Posterior cingulate gyrus (tissue), 11 donors: ENCODE measurements at places on chromosomes 1 and 21.

- DNase-seq: no peak
These were observed 16.8 kb upstream of the MARK1 start for GRCh38 chr1:220511179-220511578.

GRCh38 chr1:97245682-97246081 lies 524.1 kb downstream of the PTBP2 start:
- DNase-seq: peak; percentile 52

DNA sequence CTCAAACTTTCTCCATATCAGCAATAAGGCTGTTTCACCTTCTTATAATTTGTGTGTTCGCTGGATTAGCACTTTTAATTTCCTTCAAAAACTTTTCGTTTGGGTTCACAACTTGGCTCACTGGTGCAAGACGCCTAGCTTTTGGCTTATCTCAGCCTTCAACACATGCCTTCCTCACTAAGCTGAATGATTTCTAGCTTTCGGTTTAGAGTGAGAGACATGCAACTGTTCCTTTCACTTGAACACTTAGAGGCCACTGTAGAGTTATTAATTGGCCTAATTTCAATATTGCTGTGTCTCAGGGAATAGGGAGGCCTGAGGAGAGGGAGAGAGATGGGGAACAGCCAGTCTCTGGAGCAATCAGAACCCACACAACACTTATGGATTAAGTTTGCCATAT lies 41.2 kb upstream of the IFNLR1 start:
- no peak for DNase-seq

DNA sequence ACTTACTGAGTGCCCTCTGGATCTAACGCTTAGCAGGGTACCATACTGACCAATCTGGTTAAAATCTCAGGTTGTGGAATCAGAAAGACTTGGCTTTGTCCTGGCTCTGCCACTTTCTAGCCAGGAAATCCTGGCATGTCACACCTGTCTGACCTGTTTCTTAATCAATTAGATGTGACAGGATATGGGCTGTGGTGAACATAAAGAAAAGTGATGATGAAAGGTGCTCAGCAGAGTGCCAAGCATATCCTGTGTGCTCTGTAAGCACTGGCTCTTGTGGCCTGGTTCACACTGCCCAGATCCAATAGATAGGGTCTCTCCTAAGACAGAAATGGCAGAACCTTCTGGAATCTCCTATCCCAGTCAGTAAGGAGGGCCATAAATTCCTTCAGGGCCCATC lies 53.9 kb downstream of the PHC2 start:
- DNase-seq: no peak

DNA sequence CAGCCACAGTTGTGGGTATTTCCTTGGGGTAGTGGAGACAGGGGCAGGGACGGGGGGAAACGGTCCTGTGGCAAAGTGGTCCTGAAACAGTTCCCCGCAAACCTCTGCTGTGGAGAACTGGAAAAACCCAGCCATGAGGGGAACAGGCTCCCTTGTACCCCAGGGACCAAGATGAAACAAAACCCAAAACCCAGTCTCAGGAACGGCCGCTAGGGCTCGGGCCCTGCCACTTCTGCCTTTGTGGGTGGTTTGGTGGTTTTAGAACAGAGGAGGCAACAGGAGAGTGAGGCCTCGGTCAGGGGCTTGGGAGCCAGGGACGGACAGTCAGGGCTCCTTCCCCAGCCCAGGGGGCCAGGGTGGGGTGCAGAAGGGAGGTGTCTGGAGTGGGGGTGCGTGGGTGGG lies 24.8 kb upstream of the EDN2 start:
- no peak for DNase-seq

GRCh38 chr1:67955591-67955990 lies 94.8 kb downstream of the DIRAS3 start:
- DNase-seq: no peak

- DNase-seq: peak; percentile 42
These were observed 28.6 kb upstream of the IFNGR2 start for GRCh38 chr21:33374450-33375096.

GRCh38 chr1:99635664-99636063 lies 10.2 kb upstream of the PALMD start:
- no peak for DNase-seq

DNA sequence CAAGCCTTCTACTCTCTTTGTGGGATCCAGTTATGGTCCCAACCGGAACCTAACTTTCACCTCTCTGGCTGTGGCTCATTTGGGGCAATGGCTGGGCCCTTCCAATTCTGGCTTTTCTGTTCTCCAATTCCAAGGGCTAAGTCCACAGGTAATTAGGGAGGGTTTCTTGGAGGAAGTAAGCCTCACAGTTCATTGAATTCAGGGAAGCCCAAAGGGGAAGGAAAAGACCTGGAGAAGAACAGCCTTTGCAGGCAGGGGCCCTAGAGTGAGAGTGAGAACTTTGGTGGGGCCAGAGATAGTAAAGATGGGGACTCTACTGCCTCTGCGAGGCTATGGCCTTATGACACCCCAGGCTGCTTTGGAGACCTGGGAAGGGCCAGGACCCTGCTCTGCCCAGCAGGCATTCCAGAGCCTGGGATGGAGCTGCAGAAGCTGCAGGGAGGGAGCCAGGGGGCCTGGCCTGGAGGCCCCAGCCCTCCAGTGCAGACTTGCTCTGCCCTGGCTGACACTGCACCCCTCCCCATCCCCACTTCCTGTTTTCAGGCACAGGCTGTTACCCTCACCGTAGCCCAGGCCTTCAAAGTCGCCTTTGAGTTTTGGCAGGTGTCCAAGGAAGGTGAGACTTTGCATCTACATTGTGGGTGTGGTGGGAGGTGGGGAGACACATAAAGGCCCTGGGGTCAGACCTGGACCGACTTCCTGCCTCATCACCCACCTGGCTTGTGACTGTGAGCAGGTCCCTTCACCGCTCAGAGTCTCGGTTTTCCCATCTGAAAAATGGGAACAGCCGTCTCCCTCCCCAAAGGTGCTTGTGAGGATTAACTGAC lies 18.9 kb downstream of the LDLRAP1 start:
- no peak for DNase-seq

DNA sequence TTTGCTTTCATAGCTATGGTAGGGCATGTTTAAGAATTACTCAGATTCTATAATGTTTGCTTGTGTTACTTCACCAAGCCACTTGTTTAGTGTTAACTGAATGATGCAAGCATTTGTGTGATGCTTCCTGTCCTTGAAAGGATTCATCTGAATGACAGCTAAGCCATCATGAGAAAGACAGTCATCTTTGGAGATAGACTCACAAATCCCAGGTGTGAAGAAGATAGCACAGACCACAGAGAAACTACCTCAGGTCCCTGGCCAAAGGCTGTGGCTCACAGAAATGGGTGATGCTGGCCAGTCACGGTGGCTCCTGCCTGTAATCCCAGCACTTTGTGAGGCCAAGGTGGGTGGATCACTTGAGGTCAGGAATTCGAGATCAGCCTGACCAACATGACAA lies 321.4 kb downstream of the DPYD start:
- DNase-seq: no peak
